Endodermal cell (in vitro differentiated cells): ENCODE measurements at places on chromosomes 5 and 9.

DNA sequence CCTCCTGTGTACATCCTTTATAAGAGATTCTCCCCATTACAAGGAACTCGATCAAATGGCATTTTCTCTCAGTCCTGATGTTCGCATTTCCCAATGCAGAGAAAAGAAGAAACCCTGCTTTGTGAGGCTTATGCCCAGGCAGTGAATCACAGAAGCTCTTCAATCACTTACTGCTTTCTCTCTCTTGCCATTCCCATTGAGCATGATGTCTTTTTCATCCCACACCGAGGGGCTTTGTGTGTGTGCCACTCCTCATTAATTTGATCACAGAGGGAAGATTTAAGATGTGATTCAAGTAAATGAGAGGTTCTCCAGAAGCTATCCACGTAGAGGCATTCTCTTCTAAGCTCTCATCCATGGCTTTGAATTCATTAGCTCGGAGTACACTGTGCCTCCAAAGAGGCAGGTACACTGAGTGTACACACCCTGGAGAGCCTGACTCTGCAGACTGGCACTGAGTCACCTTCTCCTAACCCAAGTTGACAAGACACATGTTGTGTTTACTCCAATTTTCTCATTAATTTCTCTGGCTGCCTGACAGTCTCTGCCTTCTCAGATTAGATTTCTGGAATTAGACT is 45.4 kb downstream of the MFAP3 start:
- DNase-seq = no peak

DNA sequence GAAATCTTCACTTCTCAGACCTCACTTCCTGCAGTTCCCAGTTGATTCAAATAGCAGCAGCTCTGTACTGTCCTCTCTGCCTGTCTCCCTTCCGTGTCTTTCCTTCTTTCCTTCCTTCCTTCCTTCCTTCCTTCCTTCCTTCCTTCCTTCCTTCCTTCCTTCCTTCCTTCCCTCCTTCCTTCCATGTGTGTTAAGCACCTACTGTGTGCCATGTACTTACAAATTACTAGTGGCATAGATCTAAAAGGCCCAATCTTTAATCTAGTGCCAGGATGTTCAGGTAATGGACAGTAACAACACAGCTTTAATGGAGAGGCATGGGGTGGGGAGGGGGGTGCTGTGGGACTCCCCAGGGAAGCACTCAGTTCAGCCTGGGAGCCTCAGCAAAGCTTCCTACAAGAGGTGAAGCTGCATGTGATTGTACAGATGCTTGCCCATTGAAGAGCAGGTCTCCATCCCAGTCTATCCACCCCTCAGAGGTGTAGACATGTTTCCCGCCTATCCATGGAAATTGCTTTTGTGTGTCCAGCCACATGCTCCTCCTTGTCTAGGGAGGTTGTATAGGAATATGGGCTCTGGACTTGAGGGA is 106.0 kb downstream of the RGS3 start:
- no peak for DNase-seq

DNA sequence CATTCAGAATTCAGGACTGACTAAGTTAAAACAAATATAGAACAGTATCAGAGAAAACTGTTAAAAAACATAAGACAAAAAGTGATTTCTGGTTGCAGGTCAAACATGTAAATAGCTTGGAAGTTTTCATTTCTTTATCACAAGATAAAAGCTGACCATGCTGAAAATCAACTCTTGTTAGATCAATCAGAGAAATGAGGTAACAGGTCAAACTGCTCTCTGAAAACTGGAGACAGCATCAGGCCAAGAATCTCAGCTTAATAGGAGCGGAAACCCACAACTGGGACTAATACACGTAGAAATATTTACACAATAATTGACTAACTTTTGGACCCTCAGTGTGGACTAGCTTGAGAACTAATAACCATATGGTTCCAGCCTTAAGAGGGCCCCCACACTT is 1012.8 kb upstream of the EDIL3 start:
- DNase-seq = no peak

GRCh38 chr5:33888587-33888986 is 3.2 kb downstream of the ADAMTS12 start:
- no peak for DNase-seq

DNA sequence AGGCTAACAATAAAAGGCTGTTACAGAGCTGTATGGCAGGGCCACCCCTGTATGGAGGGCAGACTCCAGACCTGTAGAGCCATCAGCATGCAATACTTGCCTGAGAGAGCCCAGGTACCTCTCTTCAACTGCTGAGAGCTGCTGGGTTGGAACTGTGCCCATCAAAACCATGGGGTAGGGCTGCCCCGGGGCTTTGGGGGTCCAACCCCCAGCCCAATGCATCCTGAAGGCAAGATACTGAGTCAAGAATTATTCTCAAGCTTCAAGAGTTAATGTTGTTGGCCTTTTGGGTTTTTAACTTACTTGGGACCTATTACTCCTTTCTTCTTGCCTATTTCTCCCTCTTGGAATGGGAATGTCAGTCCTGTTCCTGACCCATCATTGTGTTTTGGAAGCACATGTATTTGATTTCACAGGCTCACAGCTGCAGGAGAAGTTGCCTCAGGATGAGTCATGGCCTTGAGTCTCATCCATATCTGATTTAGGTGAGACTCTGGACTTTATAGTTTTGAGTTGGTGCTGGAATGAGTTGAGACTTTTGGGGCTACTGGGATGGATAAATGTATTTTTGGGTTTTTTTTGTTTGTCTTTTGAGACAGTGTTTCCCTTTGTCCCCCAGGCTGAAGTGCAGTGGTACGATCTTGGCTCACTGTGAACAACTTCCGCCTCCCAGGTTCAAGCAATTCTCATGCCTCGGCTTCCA is 21.0 kb upstream of the CDK7 start:
- DNase-seq = no peak

DNA sequence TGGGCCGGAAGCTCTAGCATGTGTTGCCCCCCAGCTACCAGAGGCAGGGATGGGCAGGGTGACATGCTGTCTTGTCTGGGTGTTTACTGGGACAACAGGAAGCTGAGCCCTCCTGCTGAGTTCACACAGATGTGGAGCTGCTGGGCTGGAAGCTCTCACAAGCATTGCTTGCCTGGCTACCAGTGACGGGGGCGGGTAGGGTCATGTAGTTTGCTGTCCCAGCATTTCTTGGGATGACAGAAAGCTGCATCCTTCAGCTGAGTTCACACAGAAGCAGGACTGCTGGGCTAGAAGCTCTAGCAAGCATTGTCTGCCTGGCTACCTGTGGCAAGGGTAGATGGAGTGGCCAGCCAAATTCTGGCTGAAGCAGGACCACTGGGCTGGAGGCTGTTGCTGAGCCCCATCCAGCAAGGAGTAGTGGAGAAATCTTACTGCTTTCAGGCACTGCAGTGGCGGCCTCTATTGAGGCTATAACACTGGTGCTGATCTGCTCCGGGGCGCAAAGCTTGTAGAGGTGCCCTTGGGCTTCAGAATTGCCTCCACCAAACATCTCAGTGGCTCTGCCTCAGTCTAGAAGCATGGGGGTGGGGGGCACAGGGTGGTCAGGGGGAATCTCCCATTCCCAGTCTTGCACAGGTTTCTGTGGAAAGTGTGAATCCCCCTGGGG is 25.1 kb downstream of the POLK start:
- DNase-seq = peak; percentile 72

GRCh38 chr5:85479849-85480248 is 1095.2 kb upstream of the EDIL3 start:
- no peak for DNase-seq

- no peak for DNase-seq
Observed at GRCh38 chr9:107639426-107639825, 149.9 kb upstream of the KLF4 start.

DNA sequence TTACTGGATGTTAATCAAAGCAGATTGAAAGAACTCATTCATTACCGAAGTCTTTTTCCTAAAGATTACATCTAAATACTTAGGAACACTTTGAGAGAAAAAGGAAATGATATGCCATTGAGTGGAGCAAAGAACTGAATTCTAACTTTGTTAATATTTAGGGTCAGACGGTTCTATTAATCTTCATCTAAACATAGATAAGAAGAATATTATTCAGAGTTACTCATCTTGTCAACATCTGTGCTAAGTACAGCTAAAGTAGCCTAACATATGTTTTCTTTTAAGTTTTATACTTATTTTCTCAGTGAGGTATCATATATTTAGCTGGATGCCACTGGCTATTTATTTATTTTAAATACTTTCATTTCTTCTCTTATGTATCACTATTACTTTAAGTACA is 1763.7 kb downstream of the EFNA5 start:
- DNase-seq = no peak

DNA sequence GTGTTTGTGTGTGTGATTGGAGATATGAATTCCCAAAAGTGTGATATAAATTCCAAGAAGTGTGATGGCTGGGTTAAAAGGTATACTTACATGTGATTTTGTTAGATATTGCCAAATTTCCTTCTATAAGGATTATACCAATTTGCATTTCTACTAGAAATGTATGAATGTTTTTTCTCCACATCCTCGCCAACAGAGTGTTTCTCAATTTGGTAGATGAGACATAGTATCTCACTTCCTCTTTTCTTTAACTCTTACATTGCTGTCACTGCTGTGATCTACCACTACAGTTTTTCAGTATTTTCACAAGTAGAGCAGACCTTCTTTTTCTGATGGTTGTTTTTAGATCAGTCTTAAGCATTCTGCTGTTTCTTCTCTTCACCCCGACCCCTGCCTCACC is 111.3 kb downstream of the FER start:
- no peak for DNase-seq

- peak; percentile 93 for DNase-seq
Observed at GRCh38 chr9:122131401-122132001, 28.1 kb downstream of the NDUFA8 start.

- no peak for DNase-seq
Observed at GRCh38 chr5:76838481-76839261, 11.1 kb upstream of the S100Z start.

DNA sequence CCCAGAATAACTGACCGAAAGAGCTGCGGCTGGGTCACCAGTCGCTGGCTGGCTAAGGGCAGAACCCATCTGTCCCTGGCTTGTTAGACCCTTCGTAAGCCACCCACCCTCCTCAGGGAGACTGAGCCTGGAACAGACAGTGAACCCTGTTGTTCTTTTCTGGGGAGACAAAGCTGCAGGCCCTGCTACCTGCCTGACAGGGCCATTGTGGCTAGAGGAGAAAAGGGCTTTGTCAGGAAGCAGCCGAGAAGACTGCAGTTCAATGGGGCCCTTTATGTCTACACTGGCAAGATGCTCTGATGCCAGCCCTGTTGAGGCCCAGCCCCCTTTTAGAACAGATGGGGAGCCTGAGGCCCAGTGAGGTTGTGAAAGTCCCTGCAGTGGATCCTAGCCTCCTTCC is 3.7 kb upstream of the NIPAL4 start:
- DNase-seq = no peak

DNA sequence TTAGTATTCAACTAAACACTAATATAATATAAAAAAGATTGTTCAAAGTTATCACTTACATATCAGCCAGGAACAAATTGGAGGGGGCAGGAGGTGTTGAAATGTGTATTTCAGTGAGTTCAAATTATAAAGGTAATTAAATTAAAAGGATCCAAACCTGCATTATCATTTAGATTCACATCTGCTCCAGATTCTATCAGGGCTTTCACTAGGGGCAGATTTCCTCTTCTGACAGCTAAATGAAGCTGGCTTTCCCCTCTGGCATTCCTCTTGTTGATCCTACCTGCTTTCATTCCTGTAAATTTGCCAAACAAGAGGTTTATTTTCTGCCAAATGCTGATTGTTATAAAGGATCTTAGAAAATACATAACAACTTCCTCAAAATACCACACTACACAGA is 86.3 kb upstream of the GCNT4 start:
- DNase-seq = no peak

- DNase-seq = peak; percentile 77
Observed at GRCh38 chr5:137091472-137091871, 407.7 kb downstream of the SPOCK1 start.

GRCh38 chr5:179730852-179731251 is 1.8 kb upstream of the MAML1 start:
- DNase-seq = no peak

DNA sequence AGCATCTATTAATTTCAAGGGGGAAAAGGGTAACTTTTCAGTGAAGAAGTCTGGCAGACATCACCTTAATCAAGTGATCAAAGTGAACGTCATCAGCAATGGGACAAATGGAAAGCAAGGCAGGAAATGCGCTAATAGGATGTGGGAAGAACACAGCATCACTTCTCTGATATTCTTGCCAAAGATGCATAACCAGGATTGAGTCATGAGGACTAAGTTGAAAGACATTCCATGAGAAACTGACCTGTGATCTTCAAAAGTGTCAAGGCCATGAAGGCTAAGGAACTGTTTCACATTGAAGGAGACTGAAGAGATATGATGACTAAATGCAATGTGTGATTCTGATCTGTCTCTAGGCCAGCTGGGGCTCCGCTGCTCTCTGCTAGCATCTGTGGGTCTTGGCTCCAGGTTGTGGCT is 92.9 kb downstream of the NDFIP1 start:
- DNase-seq = no peak

GRCh38 chr5:65926893-65927292 is 518 bp downstream of the ERBIN start:
- DNase-seq = peak; percentile 49

DNA sequence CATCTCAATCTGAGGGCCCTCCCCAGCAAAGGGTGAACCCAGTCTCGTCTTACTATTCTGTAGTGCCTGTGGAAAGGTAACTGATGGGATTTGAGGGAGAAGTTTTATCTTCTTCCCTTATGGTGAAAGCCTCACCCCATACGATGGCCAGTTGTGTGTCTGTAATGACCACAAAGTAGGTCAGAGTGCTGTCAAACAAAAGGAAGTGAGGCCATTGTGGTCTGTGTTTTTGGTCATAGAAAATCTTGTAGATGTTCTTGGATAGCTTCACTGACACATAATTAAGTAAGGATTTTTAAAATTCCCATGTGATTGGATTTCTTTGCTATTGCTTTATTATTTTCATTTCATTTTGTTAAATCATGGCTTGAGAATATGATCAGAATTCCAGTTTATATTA is 505.1 kb upstream of the KLF4 start:
- no peak for DNase-seq

- DNase-seq = no peak
Observed at GRCh38 chr9:134222018-134222573, 57.7 kb upstream of the RNU6ATAC start.

GRCh38 chr5:169374761-169375160 is 73.8 kb upstream of the SLIT3 start:
- no peak for DNase-seq

- DNase-seq = no peak
Observed at GRCh38 chr9:110088099-110088498, 119.9 kb downstream of the C9orf152 start.

GRCh38 chr5:44652674-44653073 is 156.1 kb upstream of the MRPS30 start:
- DNase-seq = no peak

GRCh38 chr9:74948937-74949336 is 3.8 kb downstream of the C9orf40 start:
- DNase-seq = no peak

- no peak for DNase-seq
Observed at GRCh38 chr5:87094347-87094746, 173.3 kb upstream of the RASA1 start.
